Progenitor cell of endocrine pancreas (in vitro differentiated cells): ENCODE measurements at places on chromosomes 5 and 9. TPM values are rescaled to one million over a fixed set of nuclear protein-coding genes. Genes with fewer than 3 reads are reported as not detected.

- DNase-seq, result no peak
These were observed 74.7 kb upstream of the IL17B start for GRCh38 chr5:149453618-149454415.

DNA sequence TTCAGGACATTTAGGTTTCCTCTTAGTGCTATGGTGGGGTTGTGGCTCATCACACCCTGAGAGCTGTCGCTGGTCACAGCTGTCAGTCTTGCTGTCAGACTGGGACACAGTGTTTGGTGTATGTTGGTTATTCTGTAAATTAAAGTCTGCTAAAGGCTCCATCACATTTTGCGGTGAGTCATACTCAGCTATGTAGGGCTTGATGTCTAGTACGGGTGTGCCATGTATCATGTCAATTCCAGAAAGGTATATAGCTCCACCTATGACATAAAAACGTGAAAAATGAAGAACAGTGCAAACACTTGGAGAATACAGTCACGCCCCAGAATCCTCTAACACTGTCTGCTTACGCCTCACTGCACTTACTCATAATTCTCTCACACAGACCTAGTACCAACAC lies 11.9 kb downstream of the TRMO start:
- no peak for DNase-seq

DNA sequence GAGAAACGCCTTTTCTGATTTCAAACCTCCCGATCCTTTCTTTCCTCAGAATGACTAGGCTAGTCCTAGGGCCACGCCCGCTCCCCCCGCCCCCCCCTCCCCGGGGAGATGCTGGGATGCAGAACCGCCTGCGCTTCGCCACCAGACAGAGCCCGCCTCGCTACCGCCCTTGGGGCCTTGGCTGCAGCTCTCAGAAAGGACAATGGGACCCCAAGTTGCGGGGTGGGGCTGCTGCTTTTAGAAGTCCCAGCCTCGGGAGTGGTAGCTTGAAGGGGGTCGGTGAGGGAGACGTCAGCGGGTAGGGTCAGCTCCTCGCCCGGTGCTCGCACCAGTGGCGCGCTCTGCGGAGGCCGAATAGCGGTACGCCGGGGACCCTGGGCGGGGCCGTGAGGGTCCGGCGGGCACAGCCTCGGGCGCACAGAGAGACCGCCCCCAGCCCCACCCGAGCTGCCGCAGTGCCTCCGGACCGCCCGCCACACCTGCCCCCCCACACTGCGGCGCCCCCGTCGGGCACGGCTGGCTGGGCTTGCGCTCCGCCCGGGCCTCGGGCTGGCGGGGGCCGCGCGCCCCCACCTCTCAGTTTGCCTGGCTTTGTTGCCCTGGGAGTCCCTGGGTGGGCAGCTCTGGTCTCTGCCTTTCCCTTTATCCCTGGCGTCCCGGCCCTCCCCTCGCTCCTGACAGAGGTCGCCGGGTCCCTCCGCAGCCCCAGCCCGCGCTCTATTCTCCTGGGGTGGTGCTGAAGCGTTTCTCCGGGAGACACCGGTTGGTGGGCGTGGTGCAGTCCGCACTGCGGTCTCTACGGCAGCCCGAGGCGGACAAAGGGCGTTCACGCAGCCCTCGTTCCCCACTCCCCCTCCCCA lies 1.2 kb downstream of the MAP1B start:
- DNase-seq, result peak; percentile 56

Gene SPATA9
- 0.82 TPM in 1 of 2 replicates, not detected in the other for total RNA-seq

GRCh38 chr5:39716532-39717028 lies 291.8 kb upstream of the DAB2 start:
- DNase-seq, result peak; percentile 19
